Memory B cell (primary cell): ENCODE measurements at places on chromosomes 13 and 19.

- DNase-seq, result no peak
Observed at GRCh38 chr13:30307194-30307970, at the start of gene KATNAL1. TSS of gene KATNAL1 (minus strand) at chr13:30307551. CDS start at chr13:30283777, 23,774 bp downstream.

GRCh38 chr13:20968745-20969144, 66.2 kb upstream of the XPO4 start:
- no peak for DNase-seq

DNA sequence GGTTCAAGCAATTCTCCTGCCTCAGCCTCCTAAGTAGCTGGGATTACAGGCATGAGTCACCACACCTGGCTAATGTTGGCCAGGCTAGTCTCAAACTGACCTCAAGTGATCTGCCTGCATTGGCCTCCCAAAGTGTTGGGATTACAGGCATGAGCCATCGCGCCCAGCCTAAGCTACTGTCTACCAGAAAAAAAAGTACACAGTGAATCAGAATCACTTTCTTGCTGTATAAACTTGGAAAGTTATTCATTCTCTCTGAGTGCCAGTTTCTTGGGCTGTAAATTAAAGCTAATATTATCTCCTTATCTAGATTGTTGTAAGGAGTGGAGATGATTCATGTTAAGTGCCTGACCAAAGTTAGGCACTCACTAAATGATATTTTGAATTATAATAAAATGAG, 242.8 kb downstream of the ENOX1 start:
- no peak for DNase-seq

DNA sequence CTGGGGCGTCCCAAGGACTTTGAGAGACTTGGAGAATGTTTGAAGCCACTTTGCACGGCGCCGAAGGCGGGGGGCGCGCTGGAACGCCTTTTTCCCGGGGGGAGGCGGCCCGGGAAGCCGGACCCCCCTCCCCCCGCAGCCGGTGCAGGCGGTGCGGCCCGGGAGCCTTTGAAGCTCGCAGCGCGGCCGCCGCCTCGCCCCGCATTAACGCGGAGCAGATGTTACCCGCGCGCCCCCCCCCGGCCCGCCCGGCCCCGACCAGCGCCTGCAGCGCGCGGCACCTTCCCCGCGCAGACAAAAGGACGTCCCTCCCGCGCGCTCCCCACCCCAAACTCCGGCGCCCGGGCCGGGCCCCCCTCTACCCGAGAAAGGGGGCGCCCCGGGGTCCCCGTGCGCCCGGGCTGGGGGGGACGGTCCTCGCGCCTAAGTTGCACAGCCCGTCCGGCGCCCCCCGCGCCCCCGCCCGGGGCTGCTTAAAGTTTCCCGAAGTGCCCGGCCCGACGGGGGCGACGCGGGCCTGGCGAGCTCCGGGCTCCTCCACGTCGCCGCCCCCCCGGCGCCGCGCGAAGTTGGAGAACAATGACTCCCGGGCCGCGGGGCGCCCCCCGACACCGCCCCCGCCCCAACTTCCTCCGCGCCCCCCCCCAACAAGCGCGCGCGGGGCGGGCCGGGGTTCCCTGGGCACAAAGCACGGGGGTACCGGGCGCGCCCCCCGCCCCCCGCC, 685 bp downstream of the TCF3 start:
- no peak for DNase-seq

- no peak for DNase-seq
Observed at GRCh38 chr13:94795292-94795691, 82.9 kb upstream of the SOX21 start.

DNA sequence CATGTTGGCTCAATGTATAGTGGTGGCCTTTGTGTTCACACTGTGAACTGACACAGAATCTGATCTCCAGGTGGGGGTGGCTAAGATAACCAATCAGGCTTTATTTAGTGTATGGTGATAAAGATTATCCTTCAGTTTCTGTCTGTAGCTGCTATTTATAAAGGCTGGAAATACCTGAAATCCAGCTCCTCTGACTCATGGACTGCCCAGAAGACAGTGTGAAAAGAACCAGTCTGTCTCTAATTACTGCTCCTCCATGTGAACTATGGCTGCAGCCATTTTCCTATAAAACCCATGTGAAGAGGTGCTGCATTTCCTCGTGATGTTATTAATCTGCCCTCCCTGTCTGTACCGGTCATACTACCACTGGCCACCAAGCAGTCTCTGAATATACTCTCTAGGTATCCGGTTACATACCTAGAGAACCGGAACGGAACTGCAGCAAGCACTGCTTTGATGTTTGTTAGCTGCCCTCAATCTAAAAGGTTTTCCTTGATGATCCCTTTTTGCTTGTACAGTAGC, 238.0 kb downstream of the LHFPL6 start:
- DNase-seq, result no peak

- DNase-seq, result peak; percentile 34
Observed at GRCh38 chr13:42377640-42378382, 105.9 kb downstream of the AKAP11 start.

- DNase-seq, result no peak
Observed at GRCh38 chr13:35729926-35730627, 253.6 kb upstream of the MAB21L1 start.

GRCh38 chr13:113542751-113543424, 41.7 kb upstream of the TFDP1 start:
- no peak for DNase-seq

DNA sequence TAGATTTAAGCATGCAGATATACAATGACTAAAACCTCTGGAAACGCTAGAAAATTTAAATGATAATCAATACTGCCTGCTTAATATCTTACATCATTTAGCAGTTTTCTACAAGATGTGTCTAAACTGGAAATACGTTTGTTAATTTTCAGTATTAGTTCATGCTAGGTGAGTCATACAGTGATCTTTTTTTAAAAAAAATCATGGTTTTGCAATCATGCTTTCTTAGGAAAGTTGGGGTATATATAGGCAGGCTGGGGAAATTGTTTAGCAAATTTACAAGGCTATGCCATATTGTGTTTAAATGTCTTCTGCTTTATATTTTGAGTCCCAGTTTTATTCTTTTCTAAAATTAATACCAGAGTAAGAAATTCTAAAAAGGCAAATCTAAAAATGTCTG, 245.4 kb upstream of the SPRY2 start:
- no peak for DNase-seq

- DNase-seq, result no peak
Observed at GRCh38 chr13:26557051-26557392, 461 bp upstream of the WASF3 start.

DNA sequence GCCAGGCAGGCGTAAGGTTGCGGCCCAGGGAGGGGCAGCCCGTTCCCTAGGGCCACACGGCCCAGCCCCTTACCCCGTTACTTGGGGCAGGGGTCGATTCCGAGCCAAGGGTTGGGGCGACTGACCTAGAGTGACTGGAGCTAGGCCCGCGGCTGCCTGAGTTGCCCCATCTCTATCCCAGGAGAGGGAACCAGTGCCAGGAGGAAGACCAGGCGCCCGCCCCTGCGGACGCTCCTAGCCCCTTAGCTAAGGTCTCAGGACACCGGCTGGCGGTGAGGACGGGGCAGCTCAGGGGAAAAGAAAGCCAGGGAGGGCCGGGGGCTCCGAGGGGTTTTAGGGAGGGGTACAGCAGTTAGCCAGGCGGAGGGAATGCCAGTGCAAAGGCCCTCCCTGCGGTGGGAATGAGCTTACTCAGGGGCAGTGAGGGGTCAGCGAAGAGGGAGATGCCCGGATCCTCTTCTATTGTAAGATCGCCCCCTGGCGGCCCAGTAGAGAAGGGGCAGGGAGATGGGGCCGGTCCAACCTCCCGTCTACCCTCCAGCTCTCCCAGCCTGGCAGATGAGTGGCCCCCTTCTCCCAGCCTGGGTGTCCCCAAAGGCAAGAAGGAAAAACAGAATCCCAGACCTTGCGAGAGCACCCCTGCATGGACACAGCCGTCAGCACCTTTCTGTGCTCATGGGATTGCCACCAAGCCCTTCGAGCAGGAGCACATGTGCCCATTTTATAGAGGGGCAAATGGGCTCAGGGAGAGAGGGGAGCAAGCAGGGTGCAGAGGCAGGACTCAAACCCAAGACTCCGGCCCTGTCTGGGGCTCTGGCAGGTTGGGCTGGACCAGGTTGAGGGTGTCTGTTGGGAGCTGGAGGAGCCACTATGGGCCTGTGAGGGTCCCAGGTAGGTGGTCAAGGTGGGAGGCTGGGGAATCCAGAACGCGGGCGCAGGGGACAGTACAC, 16.3 kb downstream of the CILP2 start:
- DNase-seq, result peak; percentile 44

- DNase-seq, result no peak
Observed at GRCh38 chr13:28067491-28067890, 32.9 kb downstream of the FLT3 start.

- no peak for DNase-seq
Observed at GRCh38 chr19:45476304-45476703, 8.5 kb downstream of the FOSB start.

DNA sequence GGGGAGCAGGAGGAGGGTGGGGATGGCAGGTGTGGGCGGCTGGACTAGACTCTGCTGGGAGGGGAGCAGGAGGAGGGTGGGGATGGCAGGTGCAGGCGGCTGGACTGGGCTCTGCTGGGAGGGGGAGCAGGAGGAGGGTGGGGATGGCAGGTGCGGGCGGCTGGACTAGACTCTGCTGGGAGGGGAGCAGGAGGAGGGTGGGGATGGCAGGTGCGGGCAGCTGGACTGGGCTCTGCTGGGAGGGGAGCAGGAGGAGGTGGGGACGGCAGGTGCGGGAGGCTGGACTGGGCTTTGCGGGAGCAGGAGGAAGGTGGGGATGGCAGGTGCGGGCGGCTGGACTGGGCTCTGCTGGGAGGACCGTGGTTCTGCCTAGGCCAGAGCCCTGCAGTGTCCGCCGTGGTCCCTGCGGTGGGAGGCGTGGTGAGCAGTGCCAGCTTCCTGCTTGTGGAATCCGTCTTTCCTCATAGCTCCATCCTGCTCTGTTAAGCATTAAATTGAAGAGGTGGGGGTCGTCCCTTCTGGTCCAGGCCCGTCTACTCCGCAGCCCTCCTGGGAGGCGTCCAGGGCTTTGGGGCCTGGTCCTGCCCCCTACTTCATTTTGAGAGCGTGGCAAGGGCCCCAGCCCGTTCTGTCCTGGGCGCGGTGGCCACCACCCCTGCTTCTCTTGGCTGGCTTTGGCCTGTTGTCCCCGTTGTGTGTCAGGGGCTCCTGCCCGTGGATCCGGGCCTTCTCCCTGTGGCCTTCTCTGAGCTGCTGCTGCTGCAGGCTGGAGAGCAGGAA, 4.7 kb downstream of the SPPL2B start:
- DNase-seq, result no peak

- DNase-seq, result no peak
Observed at GRCh38 chr19:19421299-19421696, 15.8 kb downstream of the GATAD2A start.

DNA sequence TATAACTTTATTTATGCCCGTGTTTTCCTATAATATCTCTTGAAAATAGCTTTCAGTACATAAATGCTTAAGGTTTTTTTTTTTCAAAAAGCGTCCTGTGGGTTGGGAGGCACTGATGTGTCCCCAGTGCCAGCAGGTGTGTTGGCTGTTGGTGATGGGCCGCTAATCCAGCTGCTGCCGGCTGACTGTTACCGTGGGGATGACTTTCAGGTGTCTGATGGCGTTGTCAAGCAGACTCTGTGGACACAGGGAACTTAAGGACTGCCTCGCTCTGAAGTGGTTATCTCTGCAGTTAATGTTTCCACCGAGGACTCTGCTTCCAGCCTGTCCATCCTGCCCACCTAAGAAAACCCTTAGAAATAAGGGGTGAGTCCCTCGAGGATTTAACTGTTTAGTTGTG, 94.5 kb downstream of the ANKRD10 start:
- DNase-seq, result no peak

DNA sequence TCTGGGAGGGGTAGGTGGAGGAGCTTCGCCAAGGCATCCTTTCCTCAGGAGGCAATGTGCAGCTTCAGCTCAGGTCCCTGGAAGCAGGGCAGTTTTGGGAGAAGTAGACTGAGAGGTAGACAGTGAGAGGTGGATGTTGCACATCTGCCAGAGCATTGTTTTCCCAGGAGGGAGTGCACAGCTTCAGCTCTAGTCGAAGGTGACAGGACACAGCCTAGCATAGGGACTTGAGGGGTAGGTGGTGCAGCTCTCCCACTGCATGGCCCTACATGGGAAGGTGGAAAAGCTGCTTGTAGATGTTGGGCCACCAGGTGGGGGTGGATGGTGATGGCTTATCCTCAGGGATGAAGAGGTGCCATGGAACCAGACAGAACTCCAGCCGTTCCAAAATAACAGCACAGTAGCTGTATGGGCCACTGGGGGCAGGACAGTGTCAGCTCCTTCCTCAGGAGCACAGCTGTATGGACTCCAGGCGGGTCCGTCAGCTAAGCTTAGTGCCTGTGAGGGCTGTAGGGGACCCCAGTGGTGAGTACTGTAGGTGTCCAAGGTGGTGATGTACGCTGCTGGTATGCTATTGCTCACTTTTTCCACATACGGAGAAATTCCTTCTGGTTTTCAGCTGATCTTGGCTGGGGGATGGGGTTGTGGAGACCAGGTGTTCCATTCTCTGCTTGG, 17.4 kb upstream of the ZNF543 start:
- DNase-seq, result no peak

DNA sequence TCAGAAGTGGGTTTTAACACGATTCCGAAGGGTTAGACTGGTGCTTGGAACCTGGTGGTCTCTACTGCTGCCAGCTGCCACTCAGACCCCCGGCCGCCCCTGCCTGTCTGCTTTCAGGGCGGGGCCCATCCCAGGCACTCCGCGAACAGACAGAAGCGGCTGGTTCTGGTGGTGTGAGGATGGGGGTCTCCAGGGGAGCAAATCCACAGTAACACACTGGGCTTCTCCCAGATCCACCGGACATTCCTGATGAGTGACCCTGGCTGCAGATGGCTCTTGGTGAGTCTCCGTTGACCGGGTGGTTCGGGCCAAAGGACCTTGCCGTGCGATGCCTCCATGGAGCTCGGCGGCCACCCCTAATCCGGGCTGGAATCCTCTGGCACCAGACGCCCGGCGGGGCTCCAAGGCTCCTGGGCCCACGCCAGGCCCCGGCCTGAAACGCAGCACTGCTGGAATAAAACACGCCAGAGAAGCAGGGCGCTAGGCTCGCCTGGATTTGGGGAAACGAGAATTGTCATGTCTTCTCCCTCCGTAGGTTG, 2.1 kb upstream of the PTBP1 start:
- DNase-seq, result no peak

- DNase-seq, result no peak
Observed at GRCh38 chr13:99601535-99601934, 100.3 kb downstream of the TM9SF2 start.

DNA sequence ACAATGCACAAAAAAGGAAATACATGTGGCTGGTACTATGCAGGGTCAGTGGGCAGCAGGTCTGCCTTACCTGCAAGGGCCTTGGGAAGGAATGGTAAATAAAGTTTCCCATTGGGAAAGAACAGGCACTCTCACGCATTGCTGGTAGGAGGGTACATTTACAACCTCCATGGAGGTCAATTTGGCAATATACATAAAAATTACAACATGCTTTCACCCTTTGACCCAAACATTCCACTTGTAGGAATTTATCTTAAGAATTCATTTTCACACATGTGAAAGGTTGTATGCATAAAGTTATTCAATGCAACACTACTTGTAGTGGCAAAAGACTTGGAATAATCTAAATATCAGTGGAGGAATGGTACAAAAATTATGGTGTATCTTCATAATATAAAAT, 216.4 kb downstream of the DLEU7 start:
- no peak for DNase-seq

GRCh38 chr13:76210262-76210661, 574.1 kb downstream of the LMO7 start:
- no peak for DNase-seq
